Adrenal gland (tissue), 19 donors: ENCODE measurements at places on chromosomes 3 and 15. TPM values are rescaled to one million over a fixed set of nuclear protein-coding genes. Genes with fewer than 3 reads are reported as not detected.

DNA sequence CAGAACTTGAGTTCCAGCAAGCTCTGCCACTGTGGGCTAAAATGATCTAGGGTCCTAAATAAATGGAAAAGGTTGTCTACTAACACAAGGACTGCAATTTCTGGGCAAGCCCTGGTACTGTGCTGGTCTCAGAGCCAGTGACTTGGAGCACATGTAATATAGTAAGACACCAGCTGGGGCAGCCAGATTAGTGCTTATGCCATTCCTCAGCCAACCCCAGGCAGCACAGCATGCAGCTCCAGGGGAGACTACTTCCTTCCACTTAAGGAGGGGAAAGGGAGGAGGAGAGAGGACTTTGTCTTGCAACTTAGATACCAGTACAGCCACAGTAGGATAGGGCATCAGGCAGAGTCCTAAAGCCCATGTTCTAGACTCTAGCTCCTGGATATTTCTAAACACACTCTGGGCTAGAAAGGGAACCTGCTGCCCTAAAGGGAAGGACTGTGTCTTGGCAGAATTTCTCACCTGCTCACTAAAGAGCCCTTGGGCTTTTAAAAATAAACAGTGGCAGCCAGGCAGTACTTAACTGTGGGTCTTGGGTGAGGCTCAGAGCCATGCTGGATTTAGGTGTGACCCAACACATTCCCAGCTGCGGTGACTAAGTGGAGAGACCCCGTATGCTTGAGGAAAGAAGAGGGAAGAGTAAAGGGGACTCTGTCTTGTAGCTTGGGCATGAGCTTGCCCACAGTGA is 223.7 kb upstream of the BCHE start:
- no peak for DNase-seq

GRCh38 chr15:74723754-74724334 is 1.5 kb downstream of the CYP1A1 start:
- no peak for DNase-seq

DNA sequence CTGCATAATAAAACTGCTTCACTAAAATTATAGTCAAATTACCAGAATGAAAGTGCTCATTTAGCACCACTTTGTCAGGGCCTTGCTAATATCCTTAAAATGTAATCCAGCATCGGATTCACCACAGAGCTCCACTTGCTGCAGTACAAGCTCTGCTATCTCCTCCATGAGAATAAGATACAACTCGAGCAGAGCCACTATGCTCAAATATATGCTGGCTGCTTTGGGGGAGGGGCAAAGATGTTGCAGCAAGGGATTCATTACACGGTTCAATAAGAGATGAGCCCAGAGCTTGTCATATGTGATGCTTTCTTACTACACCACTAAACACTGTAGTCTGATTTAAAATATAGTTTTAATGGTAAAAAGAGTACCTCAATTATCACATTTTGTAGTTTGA is 72.2 kb downstream of the DLG1 start:
- no peak for DNase-seq

- DNase-seq, result no peak
These were observed 498.0 kb upstream of the CFAP20DC start for GRCh38 chr3:59547874-59548273.

DNA sequence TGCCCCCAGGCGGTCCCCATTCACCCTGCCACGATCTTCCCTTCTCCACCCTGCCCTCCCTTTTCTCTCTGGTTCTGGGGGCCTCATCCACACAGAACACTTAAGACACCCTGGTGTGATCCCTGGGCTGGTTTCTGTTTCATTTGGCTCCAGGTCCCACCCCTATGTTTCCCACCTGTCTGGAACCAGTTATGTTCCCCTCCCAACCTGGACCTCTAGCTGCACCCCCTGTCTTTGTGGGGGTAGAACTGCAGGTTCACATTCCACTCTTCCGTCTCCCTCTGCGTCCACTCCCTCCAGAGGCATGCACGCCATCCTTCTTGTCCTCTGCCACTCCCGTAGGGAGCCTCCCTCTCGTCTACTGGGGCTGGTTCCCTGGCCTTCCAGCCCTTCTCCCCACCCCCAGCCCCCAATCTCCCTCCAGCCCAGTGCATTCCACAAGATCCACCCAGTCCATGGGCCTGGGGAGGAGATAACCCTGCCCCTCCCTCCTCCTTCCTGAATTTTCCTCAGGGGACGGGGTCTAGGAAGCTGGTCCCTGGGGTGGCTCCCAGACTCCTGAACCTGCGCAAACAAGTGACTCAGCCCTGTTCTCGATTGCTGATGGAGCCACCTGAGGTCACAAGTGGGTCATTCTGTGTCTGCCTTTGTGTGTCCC is 73.8 kb downstream of the ABTB1 start:
- no peak for DNase-seq

GRCh38 chr3:65412588-65412987 is 626.1 kb downstream of the MAGI1 start:
- DNase-seq, result peak; percentile 26

DNA sequence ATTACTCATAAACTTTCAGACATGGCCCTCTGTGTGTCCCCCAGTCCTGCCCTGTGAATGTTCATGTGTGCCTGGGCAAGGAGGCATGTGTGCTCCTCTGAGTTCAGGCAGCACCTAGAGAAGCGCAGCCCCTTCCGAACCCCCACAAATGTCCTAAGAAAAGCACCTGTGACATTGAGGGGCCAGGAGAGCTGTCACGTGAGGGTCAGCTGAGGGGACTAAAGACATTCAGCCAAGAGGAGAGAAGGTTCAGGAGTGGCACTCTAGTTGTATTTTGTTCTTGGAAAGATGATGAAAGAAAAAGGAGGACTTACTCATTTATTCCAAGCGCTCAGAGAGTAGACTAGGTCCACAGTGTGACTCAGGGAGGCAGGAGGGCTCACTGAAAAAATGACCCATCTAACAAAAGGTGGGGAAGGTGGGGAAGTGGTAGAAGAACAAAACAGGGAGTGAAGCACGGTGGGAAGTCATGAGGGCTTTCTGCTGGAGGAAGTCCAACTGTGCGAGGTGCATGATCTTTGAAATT is 28.1 kb upstream of the ELP6 start:
- no peak for DNase-seq

Gene OSTN
- not detected for total RNA-seq

Gene CILP
- 2.7 TPM for total RNA-seq

Gene SLC15A2
- 3.9 TPM for total RNA-seq

Gene TRIM59
- total RNA-seq, result 1.4 TPM

Gene GP9
- total RNA-seq, result not detected

Gene DGKG
- 32.4 TPM for total RNA-seq

Gene C15orf39
- 29.2 TPM for total RNA-seq
